ENCODE measurements at places on chromosomes 4 and X. TPM values are rescaled to one million over a fixed set of nuclear protein-coding genes. Genes with fewer than 3 reads are reported as not detected.
A peak's percentile ranks its signal among the peaks of the same experiment; 100 is the strongest.

Gene OPHN1
- 2.4 TPM for total RNA-seq

Gene USP17L26
- not detected for total RNA-seq

Gene GBA3
- total RNA-seq: not detected

Gene SSX4B
- total RNA-seq: not detected

Gene PRDM5
- total RNA-seq: 2.2 TPM

Gene PABPC1L2B
- total RNA-seq: not detected

Gene CPZ
- not detected for total RNA-seq

Gene USP51
- 0.32 TPM for total RNA-seq

Gene SLITRK4
- total RNA-seq: 12.9 TPM

Gene SLBP
- 17.1 TPM for total RNA-seq

Gene NSUN7
- 0.39 TPM for total RNA-seq

DNA sequence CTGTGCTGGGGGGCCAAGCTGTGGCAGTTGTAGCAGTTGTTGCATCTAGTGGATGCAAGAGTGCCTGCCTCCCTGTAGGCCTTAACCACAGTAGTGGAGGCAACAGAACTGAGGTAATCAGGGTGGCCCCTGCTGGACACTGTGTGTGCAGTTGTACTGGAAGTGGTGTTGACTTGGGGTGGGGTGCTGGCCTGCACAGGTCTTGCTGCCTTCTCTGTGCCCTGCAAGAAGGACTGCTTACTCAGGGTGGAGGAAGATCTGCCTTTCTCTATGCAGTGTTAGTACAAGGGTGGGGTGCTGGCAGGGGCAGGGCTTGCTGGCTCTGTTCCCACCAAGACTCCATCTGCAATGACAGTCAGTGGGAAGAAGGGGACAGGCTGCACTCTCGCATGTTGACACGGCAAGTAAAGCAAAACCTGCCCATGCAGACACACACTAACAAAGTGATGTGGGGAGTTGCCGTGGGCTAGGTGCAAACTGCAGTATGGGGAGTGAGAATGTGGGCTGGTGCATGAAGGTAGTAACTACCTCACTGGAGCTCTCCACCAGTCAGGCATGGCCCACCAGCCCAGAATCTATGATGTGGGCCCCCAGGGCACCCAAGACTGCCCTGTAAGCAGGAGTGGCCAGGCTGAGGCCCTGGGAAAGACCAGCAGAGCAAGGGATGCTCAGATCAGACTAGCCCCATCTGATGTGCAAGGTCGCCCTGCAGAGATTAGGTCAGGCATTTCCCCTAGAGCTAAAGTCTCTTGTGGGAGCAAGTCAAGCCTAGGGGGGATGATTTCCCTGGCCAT lies 594.9 kb downstream of the TECRL start:
- DNase-seq: peak; percentile 38

DNA sequence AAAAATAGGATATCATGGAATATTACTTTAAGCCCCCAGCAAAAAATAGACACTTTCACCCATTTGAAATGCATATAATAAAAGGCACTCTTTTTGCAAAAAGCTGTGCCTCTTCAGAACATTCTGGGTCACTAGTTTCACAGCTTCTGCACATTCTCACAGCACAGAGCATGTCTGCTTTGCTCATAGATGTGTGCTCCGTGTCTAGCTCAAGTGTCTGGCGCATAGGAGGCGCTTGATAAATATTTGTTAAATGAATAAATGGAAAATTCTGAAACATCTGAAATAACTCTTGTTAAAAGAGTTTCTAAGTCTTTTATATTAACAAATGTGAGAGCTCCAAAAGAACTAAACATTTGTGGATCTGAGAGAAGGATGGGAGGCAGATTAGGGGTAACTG lies 275.2 kb downstream of the PTTG2 start:
- DNase-seq: no peak

GRCh38 chr4:79869597-79870237 lies 203.3 kb downstream of the ANTXR2 start:
- no peak for DNase-seq

GRCh38 chr4:87555773-87556619 lies 26.8 kb upstream of the SPARCL1 start:
- DNase-seq: no peak

DNA sequence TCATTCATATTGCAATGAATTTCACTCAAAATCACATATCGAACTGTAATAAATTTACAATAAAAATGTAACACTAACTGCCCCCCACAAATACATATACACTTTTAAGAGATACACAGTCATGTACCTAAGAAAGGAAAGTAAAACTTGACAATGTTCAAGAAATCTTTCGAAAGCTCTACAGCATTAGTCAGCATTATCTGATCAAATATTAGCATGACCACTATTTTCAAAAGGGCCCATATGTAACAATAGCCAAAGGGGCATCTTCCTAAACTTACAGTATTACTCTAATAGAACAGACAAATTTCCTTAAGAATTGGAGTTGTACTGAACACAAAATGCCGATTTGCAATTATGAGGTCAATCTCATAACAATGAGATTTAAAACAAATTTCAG lies 51.8 kb downstream of the STX18 start:
- no peak for DNase-seq

DNA sequence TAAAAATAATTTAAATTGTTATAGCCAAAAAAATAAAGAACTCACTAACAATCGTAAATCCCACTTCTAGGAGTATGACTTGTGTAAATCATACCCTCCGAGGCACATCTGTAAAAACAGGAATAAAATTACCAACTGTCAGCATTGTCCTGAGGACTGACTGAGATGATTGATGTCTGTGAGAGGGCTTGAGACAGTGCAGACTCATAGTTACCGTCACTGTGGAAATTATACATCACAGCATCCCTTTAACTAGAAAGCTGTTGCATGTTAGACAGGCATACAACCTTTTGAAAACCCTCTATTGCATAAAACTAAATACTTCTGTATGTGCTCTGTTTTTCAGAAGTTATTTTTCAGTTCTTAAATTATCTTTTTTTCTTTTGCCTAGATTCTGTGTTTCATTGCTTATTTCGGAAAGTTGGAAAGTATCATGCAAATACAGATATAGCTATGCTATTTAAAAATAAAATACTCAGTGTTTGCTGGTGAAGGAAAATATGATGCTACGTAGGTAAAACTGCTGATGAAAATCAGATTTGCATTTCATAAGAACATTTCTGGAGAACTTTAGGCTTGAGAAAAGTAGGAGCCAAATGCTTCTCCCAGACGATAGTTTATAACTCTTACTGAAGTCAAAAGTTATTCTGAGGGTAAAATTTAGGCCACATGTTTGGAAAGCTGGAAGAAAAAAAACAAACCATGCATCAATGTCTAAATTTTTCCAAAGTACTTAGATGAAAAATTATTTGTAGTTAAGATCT lies 13.6 kb upstream of the RBPJ start:
- no peak for DNase-seq

DNA sequence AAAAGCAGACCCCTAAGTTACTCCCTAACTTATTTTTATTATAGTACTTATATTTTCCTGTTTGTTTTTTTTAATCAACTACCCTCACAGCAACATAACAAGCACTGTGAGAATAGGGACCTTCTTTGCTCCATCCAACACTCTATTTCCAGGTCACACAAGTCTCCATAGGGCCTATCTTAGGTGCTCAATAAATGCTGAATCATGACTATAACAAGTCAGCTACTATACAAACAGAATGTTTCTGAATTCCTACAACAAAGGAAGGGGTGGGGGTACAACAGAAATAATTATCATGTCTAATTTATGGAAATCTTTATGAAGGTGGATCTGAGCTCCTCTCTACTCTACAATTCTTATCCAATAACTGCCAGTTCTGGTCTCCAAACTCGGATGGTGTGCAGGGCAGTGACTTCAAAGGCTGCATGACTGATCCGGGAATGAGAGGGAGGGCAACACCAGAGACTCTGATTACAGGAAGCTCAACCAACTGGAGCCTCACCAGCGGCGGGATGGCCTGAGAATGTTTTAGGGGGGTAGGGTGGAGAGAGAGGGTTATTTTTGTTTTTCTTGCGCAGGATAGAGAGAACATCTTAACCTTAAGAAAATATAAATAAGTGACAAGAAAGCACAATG lies 71.1 kb downstream of the HADH start:
- DNase-seq: no peak

- DNase-seq: no peak
These were observed 12.7 kb downstream of the MAML3 start for GRCh38 chr4:140141210-140141835.

- DNase-seq: no peak
These were observed 27.5 kb upstream of the VBP1 start for GRCh38 chrX:155188786-155189185.

DNA sequence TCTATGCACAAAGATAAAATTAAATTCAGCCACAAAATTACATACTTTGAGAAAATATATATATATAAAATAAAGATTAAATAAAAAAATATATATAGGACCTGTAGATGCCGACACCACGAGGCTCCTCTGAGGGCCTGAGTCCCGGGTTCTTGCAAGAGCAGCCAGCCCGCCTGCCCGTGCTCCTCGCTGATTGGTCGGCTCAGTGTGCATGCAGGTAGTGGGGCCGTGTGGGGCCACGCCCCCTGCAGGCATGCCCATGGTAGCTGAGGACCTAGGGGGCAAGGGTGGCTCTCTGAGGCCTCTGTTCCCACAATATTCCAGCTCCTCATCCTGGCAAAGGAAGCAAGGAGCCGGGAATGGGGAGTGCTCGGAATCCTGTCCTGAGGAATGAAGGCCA lies 80.5 kb upstream of the AMELX start:
- DNase-seq: no peak

- DNase-seq: no peak
These were observed 305.7 kb upstream of the SLIT2 start for GRCh38 chr4:19945979-19946380.

GRCh38 chr4:87499403-87500091 lies 29.6 kb downstream of the SPARCL1 start:
- DNase-seq: no peak

DNA sequence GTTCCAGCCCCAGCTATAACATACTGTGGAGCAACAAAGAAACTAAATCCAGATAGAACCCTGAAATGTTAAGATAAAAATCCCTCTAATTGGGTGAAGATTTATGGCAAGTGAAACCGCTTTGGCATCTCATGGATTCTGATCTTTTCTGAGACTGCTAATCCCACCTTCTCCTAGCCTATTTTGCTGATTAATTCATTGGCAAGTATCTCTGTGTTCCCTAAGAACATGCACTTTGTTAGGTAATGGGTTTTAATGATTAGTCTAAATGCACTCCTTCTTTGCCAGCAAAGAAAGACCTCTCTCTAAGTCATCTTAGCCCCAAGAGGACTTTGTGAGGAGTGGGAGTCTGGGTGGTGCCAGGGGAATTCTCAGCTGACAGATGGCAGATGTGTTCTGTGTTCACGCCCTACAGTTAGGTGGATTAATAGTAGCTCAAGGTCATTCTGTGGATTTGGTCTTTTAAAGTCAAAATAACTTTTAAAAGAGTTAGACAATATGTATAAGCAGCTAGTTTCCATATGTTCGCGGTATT lies 171.3 kb downstream of the UNC5C start:
- no peak for DNase-seq

- DNase-seq: no peak
These were observed 66.9 kb downstream of the SYNPO2 start for GRCh38 chr4:118955515-118955914.

GRCh38 chrX:73478961-73479360 lies 32.1 kb downstream of the CDX4 start:
- DNase-seq: no peak

- DNase-seq: no peak
These were observed 51.4 kb upstream of the GUCY1A1 start for GRCh38 chr4:155615081-155615887.

DNA sequence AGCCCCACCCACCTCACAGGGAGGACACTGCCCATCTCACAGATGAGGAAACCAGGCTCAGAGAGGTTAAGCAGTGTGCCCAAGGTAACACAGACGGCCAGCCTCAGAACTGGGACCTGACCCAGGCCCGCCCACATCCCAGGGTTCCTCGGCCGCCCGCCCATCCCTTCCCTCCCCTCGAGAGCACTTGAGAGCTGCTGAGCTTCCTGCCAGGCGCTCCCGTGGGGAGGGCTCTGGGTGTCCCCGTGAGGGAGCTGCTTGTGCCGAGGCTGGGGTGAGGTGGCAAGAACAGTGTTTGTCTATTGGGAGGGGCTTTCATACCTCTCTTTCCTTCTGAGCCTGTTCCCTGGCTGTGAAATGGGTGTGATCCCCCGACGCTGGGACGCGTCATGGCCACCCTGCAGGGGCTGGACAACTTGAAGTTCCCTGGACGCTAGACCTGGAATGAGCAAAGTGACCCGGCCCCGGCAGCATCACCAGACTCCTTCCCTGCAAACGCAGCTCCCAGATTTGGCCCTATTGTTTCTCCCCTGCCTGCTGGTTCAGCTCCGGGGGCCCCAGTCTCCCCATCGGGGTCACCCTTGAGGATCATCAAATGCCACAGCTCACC lies 204.9 kb downstream of the AFAP1 start:
- DNase-seq: peak; percentile 32

- DNase-seq: no peak
These were observed 50.9 kb downstream of the NFKB1 start for GRCh38 chr4:102551958-102552565.

- DNase-seq: no peak
These were observed 223.7 kb downstream of the PDHA2 start for GRCh38 chr4:96063639-96064038.

DNA sequence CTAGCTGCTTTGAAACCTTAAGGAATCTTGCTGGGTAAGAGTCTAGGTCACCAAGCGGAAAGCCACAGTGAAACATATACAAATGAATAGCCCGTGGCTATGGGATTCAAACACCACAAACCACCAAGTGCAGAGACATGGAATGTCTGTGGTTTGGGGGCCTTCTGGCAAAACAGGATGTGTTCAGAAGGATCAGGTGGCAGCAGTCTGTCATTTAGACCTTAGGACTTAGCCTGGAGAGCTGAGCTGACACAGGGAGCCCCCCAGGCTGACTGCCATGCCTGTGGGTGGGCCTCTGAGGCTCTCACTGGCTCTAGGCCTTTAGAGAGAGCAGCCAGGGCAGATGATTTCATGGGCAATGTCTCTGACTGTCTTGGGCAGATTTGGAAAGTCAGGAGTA lies 225.6 kb downstream of the FBXW7 start:
- DNase-seq: no peak

GRCh38 chr4:95534032-95534431 lies 14.7 kb downstream of the UNC5C start:
- no peak for DNase-seq

DNA sequence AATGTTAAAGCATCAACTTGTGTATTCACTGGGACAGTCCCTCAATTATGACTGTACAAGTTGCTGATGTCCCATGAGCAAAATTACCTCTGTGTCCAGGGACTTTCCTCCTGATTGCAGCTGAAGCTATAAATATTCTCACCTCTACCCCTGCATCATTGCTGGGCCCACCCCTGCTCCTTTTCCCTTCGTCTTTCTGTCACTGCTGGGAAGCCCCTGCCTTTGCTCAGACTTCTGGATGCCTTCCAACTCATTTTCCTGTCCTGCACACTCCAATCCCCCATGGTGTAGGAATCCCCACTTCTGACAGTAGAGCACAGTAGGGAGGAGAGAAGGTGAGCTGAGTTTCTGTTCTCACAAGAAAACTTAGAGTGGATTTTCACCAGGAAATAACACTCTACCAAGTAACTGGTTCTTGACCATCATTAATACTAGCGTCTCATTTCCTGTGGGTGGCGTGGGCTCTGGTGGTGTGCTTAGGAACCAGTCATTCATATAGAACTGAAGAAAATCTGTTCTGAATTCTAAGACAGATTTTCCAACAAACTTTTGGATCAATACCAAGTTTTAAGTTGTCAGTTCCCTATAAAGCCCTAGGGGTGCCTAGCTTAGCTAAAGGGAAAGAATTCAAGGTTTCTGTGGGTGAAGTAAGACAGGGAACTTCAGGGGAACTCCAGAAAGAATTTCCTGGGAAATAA lies 136.2 kb upstream of the MED14 start:
- no peak for DNase-seq

- DNase-seq: no peak
These were observed 256.0 kb upstream of the SFRP2 start for GRCh38 chr4:154044742-154045485.

- no peak for DNase-seq
These were observed 102.9 kb upstream of the SLC34A2 start for GRCh38 chr4:25552580-25553271.

Data from psoas muscle (tissue), 8 donors.